ENCODE measurements at places on chromosomes 1 and 21.

DNA sequence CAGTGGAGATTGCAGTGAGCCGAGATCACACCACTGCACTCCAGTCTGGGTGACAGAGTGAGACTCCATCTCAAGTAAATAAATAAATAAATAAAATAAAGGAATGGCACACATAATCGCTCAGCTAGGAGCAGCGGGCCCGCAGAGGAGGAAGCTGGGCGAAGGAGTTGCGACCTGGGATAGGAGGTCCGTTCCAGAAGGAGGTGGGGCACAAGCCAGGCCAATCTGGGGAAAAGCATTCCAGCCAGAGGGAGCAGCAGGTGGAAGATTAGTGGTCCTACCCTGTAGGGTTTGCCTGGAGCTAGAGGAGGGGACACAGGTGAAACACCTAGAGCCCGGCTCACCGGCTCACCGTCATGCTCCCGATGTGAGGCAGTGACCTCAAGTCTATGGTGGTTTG is 40.3 kb upstream of the CASZ1 start:
- no peak for DNase-seq

DNA sequence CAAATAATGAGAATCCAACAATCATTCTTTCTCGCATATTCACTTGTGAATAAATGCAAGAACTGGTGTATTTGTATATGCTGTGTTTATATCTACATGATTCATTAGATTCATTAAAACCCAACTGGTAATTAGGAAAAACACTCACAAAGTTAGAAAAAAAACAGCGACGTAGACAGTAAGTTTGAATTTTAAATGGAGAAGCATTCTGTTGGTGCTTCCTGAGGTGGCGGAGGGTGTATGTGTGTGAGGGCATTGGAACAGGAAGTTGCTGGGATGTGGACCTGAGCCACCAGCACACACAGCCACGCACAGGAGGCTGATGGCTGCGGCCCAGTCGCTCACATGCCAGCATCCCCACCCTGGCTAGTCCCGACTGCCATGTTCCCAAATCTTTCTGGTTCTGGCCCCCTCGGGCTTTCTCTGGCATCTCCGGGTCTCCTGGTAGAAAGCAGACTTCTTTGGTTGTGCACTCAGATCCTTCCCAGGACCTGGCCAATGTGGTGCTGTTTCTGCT is 121.6 kb upstream of the IRF2BP2 start:
- no peak for DNase-seq

GRCh38 chr1:24111262-24111995 is 506 bp downstream of the MYOM3 start:
- no peak for DNase-seq

DNA sequence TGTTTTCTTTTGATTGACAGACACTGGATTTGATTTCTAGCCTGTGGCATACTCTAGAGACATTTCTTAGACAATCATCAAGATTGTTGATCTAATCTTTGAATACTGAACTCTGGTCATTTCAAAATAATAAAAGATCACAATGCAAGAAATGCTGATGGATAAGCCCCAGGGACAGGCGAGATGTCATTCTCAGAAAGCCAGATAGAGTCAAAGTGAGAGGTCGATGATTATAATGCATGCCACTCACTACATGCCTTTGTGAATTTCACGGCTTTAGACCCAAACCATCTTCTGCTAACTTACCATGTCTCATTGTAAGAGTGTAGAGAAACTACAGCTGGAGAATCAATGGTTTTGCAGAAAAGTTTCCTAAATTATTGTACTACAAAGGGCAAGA is 257.1 kb downstream of the DYRK1A start:
- no peak for DNase-seq

DNA sequence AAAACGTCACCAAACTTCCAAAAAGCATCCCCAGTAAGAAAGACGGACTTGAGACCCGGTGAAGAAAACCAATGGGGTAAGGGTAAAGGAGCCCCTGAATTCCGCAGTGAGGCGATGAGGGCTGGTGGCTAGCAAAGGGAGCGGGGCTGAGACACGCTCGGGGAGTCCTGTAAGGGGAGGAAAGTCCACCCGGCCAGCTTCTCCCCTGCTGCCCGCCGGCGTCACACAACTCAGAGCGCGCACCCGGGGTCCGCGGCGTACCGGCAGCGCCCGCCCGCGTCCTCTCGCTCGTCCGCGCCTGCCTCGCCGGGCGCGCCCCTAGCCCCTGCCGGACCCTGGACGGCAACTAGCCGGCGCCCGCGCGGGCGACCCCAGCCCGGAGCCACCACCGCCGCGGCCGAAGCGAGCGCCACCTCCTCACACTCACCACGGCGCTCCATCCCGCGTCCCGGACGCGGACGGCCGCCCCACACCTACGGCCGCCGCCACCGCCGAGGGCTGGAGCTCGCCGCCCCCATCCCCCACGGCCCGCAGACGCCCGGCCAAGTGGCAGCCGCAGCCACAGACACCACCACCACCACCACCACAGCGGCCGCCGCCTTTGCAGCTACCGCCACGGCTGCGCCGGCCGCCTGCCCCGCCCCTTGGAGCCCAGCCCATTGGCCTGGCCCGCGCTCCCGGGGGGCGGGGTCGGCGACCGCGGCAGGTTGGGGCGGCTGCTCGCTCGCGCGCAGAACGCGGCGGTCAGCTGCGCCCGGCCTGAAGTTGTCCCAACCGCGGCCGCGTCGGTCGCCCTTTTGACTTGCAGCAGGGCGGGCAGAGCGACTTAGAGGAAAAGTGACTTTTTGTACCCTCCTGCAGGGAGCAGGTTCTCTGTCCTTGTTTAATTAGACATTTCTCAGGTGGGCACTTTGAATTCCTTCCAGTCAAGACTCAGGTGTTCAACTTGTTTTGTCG is 10.0 kb upstream of the ARHGAP29 start:
- no peak for DNase-seq

GRCh38 chr1:5707566-5708345 is 284.5 kb downstream of the NPHP4 start:
- DNase-seq: no peak

DNA sequence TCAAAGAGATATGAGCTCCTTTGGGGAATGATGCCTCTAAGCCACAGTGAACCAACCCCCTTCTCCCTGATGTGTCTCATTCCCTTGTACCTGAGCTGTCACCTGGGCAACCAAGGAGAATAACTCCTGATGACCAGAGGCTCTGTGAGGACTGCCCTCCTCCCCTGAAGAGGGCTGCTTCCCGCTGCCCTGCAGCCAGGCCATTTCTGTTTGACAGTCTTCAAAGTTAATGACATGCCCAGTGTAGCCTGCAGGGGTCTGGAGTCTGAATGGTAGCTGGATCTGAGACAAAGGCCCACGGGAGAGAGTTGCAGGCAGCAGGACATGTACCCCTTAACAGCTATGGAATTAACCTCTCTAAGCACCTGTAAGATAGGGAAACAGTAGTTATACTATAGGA is 3.4 kb upstream of the SLFNL1 start:
- no peak for DNase-seq

GRCh38 chr1:95340061-95340460 is 106.1 kb downstream of the RWDD3 start:
- no peak for DNase-seq

GRCh38 chr21:20902998-20903397 is 95.2 kb upstream of the NCAM2 start:
- DNase-seq: no peak

DNA sequence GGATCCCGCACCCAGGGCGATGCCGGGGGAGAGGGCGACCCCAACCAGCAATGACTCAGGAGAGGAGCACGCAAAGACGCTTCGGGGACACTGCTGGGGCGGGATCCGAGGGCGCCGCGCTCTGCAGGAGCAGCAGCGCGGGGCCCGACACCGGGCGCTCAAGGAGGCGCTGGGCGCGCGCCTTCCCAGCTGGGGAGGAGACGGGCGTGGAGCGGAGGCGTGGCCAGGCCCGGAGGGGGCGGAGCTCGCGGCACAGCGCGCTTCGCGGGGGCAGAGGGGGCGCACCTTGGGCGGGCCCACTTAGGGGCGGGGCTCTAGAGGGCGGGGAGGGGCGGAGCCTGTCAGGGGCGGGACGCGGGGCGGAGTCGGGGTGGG is 369 bp downstream of the SUMO3 start:
- peak; percentile 85 for DNase-seq

GRCh38 chr1:12179111-12179519 is 12.3 kb downstream of the TNFRSF1B start:
- peak; percentile 66 for DNase-seq

DNA sequence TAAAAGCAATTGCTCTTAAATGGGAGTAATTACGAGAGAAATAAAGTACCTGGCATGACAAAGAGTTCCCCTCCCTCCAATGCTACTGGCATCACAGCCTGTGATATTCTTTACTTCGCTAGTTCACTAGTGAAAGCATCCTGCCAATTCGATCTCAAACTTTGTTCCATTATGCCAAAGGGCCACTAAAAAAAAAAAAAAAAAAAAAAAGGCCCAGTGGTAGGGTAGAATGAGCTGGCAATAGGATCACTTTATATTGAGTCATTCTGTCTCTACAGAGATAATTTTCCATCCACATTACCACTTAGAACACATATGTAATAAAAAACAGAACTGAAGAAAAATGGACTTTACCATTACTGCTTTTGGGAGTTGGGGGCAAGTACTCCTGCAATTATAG is 11.2 kb downstream of the PUM1 start:
- no peak for DNase-seq

DNA sequence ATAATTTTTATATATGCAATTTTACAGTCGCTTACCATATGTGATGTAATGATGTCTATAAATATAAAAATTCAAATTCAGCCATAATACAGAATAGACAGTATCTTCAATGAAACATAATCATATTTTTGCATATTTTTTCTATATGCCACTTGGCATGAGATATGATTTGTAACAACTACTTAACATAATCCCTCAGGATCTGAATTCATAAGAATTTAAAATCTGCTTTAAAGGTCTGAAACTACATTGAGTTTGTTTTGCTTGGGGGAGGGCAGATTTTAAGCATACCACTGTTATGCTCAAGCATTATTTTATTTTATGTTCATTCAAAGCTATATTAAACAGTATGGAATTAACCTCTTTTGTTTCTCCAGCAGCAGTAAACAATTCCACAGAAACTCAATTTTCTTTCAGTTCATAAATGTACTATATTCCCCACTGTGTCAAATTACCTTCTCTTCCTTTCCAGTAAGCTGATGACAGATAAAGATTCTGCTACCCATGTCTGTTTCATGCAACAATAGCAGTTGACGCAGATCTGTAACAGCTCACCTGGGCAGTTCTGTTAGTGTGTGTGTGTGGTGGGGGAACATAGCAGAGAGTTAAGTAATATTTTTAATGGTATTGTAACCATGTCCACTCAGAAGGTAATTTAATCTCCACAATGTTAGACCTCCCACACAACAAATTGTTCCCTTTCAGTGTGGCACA is 224.8 kb downstream of the NTNG1 start:
- no peak for DNase-seq

GRCh38 chr1:64265141-64265540 is 61.7 kb downstream of the UBE2U start:
- DNase-seq: no peak

DNA sequence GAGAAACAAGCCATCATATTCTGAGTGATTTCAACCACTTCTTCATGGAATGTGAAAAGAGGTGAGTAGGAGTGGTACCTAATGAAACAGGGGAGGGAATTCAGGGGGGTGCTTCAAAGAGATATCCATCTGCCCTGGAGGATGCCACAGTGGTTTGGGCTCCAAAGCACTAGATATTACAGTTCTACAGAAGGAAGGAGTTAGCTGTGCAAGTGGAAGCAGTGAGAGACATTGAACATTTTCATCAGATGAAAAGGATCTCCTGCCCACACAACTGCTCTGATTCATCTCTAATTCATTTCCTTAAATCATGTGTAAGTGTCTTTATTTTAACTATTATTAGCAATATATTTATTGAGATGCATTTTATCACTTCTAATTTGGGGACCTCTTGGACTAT is 2.8 kb upstream of the RGS5 start:
- no peak for DNase-seq

GRCh38 chr1:230186003-230186863 is 119.2 kb downstream of the GALNT2 start:
- DNase-seq: no peak

GRCh38 chr1:47696737-47697441 is 259.0 kb downstream of the FOXD2 start:
- no peak for DNase-seq

DNA sequence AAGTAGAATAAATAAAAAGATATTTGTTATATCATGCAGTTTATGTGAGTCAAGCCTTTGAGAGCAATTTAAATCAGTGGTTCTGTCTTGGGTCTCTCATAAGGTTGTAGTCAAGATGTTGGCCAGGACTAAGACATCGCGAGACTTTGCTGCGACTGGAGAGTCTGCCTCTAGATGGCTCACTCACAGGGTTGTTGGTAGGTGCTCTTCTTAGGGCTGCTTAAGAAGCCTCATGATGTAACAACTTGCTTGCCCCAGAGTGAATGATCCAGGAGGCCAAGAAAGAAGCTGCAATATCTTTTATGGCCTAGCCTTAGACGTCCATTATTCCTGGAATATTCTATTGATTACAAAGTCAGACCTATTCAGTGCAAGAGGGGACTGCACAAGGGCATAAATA is 73.1 kb upstream of the CACHD1 start:
- no peak for DNase-seq

- no peak for DNase-seq
Measured at GRCh38 chr1:84839544-84839943, 53.5 kb downstream of the LPAR3 start.

DNA sequence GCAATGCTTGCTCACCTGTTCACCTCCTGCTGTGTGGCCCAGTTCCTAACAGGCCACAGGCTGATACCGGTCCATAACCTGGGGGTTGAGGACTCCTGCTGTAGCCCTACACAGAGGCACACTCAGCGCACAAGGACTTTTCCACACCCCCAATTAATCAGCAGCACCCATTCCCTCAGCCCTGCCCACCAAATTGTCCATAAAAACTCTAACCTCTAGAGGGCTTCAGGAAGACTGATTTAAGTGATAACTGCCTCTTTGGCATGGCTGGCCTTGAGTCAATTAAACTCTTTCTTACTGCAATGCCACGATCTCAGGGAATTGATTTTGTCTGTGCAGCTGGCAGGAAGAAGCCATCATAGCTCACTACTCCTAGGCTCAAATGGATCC is 71.3 kb upstream of the MUTYH start:
- no peak for DNase-seq

DNA sequence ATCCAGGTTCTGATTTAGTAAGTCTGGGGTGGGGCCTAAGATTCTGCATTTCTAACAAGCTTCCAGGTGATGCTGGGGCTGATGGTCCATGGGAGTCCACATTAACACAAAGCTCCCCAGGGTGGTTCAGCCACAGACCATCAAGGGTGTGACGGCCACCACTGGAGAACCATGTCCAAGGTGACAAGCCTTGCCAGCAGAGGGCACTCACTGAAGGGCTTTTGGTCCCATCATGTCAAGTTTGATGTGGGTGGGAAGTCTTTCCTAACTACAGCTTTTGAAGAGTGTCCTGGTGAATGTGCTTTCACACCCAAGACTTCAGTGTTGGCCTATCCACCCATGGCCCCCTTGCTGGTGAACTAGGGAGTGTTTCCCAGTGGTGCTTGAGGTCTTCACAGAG is 67.1 kb downstream of the UBE2T start:
- DNase-seq: peak; percentile 21

DNA sequence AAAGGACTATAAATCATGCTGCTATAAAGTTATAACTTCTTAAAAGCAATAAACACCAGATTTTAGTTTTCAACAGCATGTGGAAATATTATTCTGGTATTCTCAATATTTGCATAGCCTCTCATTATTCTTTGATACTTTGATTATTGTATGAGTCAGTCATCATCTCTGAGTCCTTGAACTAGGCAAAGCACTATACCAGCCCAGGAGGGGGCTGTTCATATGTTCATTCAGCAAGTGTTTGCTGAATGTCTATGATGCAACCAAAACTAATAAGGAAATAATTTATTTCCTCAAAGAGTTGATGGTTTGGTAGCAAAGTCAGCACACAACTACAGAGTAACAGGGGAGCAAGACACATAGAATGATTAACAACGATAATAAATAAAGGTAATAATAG is 175.6 kb upstream of the C1orf105 start:
- DNase-seq: no peak

Measured in stimulated activated CD8-positive, alpha-beta memory T cell treated with anti-CD3 and anti-CD28 coated beads, Interleukin-15, amount 100 ng/mL, for 1 hour (primary cell).